ENCODE measurements at places on chromosomes 1 and 21.

DNA sequence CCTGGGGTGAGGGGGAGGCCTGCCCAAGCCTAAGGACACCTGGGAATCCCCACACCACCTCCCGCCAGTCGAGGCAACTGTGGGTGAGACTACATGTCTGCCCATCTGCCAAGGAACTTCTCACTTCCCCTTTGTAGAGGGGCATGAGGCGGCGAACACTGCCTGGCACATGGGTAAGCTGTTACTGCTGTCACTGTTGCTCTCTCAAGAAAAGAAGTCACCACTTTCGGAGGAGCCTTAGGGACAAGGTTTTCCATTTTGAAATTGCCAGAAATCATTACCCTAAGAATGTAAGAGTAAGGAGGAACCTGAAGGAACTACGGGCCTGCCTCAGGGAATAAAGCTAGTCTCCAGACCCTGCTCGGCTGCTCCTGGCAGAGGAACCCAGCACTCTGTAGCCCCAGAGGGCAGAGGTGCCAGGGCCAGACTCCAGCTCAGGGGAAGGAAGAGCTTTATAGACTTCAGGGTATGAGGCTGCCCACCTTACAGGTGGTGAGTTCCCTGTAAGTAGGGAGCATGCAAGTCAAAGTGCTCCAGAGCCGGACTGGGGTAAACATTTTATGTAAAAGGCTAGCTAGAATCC, 23.3 kb downstream of the SLC2A1 start:
- no peak for DNase-seq

DNA sequence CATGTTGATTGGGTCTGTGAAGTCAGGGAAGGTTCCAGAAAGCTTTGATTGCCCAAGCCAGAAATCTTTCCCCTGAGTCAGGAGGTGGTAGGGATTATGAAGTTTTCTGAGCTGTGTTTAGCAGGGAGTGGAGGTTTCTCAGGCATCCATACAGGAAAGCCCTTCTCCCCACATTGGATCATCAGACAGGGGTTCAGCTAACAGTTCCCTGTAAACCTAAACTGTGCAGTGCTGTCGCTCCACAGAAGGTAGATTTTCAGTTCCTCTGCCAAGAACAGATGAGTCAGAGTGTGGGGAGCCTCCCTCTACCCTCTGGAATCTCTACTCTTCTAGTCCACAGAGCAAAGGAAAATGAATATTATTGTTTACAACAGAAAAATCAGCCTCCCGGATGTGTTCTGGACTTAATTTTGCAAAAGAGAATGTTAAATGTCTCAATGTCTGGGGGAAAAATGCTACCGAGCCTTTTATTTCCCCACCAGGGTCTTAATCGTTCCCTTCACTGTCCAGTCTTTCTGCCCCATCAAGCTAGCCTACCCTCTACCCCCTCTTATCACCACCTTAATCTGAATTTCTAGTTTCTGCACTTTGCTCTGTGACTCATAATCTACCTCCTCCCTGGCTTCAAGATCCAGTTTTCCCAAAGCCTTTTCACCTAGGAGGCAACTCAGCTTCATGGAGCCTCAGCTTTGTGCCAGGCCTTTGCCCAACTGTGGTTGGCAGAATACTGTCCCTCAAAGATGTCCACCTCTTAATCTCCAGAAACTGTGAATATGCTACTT, 355.6 kb downstream of the PRDM2 start:
- DNase-seq: no peak

GRCh38 chr21:35197992-35198431, 148.9 kb upstream of the RUNX1 start:
- no peak for DNase-seq

- no peak for DNase-seq
Measured at GRCh38 chr1:226406401-226406881, 1.5 kb downstream of the PARP1 start.

All from activated CD4-positive, alpha-beta T cell treated with anti-CD3 and anti-CD28 coated beads, Interleukin-2, amount 50 U/mL, for 4 hours (primary cell).